Pericardium fibroblast (primary cell): ENCODE measurements at places on chromosomes 1 and 21. TPM values are rescaled to one million over a fixed set of nuclear protein-coding genes. Genes with fewer than 3 reads are reported as not detected.

COL9A2 gene
- total RNA-seq, result 2.2 and 4.2 TPM in 2 replicates

RGS8 gene
- under 0.01 TPM in 1 of 2 replicates, not detected in the other for total RNA-seq

CDCA8 gene
- 0.47 and 0.60 TPM in 2 replicates for total RNA-seq

RGS7 gene
- not detected in 2 replicates for total RNA-seq

BEND5 gene
- 1.8 and 6.9 TPM in 2 replicates for total RNA-seq

TMEM269 gene
- under 0.01 TPM in 1 of 2 replicates, not detected in the other for total RNA-seq

ATP1A4 gene
- total RNA-seq, result not detected in 2 replicates
